ENCODE measurements at places on chromosomes 3 and 15.

GRCh38 chr3:53658613-53659193 is 164.3 kb downstream of the CACNA1D start:
- no peak for DNase-seq

DNA sequence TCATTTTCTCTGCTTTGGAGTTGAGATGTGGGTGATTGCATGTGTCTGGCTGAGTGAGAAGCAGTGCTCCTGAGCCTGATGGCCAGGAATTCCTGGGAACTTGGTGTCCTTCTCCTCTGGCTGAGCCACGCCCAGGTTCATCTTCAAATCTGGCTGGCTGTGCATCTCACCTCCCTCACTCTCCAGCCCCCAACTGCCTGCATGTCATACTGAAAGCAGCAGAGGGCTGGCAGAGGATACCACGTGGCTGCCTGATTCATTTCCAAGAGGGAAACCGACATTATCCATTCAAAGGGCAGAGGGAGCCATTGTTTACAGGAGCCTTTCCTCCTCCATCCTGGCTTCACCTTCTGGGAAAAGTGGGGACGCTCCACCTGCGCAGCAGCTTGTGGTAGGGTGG is 57.4 kb downstream of the ABHD5 start:
- no peak for DNase-seq

DNA sequence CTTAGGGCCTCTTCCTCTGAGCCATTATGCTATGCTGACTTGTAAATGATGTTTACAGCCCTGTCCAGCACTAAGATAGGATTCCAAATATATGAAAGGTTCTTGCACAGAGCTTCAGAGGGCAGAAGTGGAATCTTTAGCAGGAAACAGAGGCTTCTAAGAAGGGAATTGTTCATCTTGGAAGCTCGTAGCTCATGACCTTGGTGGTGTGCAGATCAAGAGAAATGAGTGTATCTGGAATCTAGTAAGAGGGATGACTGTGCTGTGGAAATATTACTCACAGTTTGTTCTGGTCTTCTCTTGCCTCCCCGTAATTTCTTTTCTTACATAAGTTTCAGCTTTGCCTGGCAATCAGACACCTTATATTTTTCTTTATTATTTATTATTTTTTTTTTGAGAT is 175.8 kb downstream of the SPATA16 start:
- DNase-seq, result no peak

DNA sequence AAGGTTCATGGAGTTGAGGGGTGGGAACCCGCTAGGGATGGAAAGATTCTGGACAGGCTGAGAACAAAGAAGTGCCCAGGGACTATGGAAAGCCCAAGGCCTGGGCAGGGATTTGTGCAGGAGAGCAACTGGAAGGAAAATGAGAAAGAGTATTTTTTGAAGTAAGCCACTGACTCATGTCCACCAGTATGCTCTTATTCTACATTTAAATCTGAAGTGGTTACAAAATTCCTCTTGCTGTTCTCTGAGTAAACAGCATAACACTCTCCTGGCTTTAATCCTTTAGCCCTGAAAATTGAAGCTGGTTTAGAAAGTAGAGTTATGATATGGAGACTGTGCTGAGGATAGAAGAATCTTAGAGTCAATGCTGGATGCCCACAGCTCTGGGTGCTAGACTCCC is 165.2 kb downstream of the ISL2 start:
- DNase-seq, result no peak

DNA sequence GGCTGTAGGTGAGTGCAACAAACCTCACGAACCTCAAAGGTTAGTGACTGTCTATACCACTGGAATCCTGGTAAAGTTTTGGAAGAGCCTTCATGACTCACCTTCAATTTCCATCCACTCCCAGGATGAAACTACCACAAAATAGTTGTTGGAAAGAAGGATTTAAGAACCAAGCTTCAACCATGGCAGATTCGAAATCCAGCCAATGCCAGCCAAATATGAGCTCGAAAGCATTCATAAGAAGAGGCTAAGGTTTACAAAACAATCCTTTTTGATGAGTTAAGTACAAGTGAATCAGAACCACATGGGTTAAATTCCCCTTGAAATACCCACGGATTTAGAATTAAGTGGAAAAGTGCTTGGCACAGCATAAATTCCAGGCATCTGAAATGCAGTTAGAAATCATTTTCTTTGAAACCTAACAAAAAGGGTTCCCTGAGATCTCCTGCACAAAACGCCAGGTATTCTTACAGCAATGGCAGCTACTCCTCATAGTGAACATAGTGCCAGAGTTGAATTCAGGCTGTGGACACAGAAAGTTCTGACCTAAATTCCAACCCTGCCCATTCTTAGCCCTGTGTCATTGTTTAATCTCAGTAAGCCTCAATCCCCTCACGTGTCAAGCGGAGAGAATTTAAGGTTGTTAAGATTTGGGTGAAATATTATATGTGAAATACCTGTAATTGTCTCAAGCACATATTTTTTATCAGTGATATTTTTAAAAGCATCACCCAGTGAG is 89.2 kb downstream of the FBN1 start:
- DNase-seq, result no peak

- DNase-seq, result no peak
These were observed at the start of gene GDPGP1 for GRCh38 chr15:90234096-90234988. Gene GDPGP1, plus strand, starts transcription at chr15:90234209. Its CDS starts 6,700 bp downstream, at chr15:90240909.

DNA sequence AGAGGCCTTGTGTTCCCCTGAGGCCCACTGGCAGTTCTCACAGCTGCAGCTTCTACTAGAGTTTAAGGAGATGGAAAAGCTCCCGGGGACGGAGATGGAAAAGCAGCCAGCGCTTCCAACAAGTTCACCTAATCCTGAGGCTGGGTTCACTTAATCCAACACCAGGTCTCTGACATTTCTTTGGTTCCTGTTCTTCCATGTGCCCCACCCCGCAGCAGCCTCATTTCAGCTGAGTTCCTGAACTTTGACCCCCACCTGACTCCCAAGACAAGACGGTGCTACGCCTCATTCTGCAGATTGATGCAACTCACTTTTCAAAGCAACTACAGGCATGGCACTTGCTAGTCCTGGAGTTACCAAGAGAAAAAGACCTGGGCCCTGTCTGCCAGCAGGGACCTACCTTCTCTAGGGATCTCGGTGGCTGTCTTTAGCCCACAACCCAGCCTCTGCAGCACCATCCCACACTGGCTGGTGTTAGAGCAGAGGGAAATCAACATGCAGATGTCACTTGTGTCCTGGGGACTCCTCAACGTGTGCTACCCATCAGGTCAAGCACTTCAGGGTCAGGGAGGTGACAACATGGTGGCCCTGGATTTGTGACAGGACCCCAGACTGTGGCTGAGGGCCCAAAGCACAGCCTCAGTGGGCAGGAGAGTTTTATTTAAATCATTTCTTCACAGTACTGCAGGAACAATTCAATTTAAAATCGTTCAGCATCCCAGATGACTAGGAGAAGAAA is 406.1 kb downstream of the VPS13C start:
- DNase-seq, result no peak

- no peak for DNase-seq
These were observed 355.0 kb downstream of the RBMS3 start for GRCh38 chr3:29635888-29636287.

GRCh38 chr15:88647351-88648105 is 8.7 kb downstream of the ISG20 start:
- no peak for DNase-seq

GRCh38 chr3:151379083-151379734 is 5.3 kb downstream of the P2RY12 start:
- no peak for DNase-seq

GRCh38 chr15:64023220-64023619 is 23.1 kb downstream of the DAPK2 start:
- no peak for DNase-seq

DNA sequence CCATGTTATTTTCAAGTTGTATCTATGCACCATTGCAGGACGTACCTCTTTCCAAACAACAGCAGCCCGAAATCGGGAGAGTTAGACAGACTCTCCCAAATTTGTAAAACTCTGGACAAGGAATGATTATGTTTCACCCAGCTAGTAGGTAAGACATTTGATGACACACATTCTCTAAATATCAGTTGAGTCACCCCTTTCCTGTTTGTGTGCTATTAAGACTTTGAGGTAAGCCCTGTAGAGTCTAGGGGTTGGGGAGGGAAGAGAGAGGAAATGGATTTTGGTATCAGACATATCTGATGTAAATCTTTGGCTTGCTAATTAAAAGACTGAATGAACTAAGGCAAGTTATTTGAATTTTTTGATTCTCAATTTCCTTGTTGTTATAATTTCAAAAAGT is 999.0 kb downstream of the TUSC7 start:
- DNase-seq, result no peak

DNA sequence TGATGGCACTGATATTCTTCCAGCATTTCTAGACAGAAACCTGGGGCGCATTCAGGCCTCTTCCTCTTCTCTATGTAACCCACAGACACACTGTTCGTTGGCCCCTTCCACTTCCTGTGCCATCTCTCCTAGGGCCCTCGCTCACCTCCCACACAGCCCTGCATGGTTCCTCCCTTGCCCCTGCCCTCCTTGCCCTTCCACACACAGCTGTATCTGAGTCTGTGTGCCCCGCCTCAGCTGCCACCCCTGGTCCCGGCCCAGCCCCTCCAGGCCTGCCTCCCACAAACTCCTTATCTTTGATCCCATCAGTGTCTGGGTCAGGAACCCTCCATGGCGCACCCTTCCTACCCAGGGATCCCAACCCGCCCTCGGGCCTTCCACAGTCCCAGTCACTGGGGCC is 37.9 kb downstream of the RAB6B start:
- DNase-seq, result no peak

DNA sequence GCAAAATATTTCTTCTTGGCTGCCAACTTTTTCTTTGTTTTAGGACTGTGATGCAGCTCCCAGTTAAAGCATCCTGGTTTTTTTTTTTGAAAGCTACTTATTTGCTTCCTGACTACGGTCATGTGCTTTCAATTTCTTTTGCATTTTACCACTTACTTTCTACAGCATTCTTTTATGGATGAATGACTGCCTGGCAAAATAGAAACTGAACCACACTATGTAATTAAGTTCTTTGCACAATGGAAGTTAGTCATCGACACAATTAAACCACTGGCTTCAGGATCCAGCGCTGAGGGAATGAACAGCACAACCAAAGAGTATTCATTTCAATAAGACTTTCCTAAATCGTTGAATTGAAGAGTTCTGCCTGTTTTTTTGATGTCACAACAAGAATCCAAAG is 82.2 kb upstream of the EPHA3 start:
- DNase-seq, result no peak

- DNase-seq, result no peak
These were observed 135.5 kb upstream of the RARB start for GRCh38 chr3:25292595-25292994.

- DNase-seq, result no peak
These were observed 59.6 kb downstream of the ZBTB20 start for GRCh38 chr3:115087512-115087911.

GRCh38 chr3:188929137-188929536 is 242.6 kb upstream of the TPRG1 start:
- DNase-seq, result no peak

DNA sequence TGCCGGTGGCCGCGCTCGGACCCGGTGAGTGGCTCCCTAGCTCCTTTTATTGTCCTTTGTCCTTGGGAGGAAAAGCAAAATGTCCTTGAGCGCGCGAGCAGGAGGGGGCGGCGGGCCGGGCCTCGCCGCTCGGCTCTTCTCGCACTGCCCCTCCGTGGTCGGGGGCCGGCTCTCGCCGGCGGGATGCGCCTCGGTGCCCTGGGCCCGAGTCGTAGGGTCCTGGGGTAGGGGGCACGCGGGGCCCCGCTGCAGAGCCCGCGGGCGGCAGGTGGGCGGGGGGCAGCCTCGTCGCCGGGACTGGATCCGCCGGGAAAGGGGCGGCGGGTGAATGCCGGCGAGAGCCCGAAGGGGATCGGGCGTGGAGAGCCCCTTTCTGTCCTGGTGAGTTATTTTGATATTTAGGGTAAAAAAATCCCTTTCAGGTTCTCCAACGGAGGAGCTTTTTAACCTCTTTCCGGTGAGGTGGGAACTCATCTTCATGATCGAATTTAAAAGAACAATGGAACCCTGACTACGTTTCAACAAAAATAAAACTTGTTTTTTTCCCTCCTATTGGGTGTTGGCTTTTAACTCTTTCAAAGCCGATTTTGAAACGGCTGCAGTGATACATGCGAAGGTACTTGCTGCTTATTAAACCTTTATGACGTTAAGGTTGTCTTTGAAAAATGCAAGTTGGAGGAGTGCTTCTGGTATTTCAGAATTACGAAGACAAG is 16.8 kb upstream of the CHD2 start:
- DNase-seq, result no peak

DNA sequence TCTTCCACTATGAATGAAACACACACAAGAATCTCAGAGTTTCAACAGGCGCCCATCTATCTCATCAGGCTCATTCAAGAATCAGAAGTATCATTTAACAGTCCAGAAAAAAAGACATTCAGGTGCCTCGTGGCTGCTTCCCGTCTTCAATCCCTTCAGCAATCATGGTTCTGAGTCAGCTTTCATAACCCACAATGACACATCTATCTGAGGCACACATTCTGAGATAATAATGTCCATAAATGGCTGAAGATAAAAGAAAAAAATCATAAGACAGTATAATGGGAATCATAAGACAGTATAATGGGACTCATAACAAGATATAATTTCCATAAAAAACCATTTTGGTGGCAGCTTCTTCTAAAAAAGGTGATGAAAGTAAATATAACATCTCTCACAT is 52.4 kb downstream of the TNIK start:
- peak; percentile 4 for DNase-seq

- DNase-seq, result no peak
These were observed 521.5 kb downstream of the GRM7 start for GRCh38 chr3:7382293-7383010.

GRCh38 chr15:101411085-101411484 is 78.4 kb downstream of the PCSK6 start:
- no peak for DNase-seq

- DNase-seq, result no peak
These were observed 33.3 kb downstream of the CYP11A1 start for GRCh38 chr15:74334127-74334526.

GRCh38 chr15:83299462-83299861 is 15.0 kb upstream of the BNC1 start:
- no peak for DNase-seq

DNA sequence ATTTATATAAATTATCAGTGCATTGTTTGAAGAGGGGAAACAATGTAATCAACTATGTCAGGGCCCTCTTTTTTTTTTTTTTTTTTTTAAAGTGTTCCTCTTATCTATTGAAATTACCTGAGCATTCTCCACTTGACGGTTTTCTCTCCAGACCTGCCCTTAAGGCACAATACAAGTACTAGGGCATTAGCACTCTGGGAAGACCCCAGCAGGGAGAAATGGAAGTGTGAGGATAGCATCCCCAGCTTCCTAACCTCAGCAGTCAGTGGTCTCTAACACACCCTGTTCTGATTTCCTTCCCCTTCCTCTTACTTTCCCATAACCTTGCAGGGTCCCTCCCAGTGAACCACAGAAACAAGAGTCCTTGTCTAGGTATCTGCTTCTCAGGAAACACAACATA is 458.3 kb upstream of the ARL6 start:
- DNase-seq, result no peak
